ENCODE measurements at places on chromosomes 3 and 15.

DNA sequence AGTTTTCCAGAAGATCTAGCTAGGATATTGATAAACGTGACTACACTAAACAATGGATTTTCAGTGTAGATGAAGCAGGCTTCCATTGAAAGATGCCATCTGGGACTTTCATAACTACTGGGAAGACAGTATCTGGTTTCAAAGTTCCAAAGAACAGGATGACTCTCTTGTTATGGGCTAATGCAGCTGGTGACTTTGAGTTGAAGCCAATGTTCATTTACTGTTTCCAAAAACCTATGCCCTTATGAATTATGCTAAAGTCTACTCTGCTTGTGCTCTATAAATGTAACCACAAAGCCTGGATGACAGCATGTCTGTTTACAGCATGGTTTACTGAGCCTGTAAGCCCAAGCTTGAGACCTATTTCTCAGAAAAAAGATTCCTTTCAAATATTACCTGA lies 245.4 kb downstream of the GBE1 start:
- DNase-seq: no peak

DNA sequence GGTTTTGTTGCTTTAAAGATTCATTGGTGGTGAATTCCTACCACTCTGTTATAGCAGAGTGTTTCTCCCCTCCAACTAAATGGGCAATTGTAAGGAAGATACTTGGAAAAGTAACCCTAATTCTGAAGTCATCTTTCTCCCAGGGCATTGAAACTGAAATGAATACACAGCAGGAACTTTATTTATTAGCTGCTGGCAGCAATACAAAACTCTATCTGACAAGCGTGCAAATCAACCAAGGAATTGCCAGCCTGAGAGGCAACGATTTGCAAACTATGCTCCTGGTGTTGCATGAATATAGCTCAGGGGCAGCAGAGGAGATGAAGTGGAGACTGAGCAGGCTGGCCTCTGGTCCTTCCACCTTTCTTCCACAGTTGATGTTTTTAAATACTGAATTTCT lies 48.9 kb downstream of the CD200R1 start:
- DNase-seq: no peak

DNA sequence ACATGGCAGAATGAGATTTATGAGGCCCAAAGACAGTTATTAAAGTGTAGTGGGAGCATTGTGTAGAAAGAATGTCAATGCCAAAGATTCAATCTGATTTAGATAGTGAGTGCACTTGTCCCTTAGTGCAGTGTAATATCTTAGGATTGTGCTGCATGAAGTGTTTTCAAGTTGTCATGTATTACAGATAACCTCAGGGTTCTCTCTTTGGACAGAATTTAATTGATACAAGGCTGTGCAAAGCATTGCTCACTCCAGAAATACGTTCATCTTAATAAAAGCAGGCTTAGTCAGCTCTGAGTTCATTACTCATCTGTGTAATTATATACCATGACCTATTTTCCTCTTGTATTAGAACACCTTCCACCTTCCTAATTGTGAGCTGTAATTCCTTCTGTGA lies 16.0 kb upstream of the GPR171 start:
- DNase-seq: no peak

DNA sequence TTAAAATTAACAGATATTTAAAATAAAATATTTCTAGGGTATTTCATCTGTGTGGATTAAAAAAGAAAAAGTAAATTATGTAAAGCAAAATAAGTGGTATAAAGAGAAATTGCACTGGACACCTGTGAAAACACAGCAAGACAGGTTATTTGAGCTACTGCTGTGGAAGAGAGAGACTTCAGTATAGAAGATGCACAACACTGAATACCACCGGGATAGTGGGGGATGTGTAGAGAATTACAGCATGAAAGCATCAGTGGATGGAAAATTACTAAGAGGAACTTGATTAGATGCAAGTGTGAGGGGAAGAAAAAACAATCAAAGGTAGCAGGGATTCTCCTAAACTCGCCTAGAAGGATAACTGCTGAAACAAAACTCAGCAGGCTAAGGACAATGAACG lies 1242.5 kb upstream of the GBE1 start:
- no peak for DNase-seq

DNA sequence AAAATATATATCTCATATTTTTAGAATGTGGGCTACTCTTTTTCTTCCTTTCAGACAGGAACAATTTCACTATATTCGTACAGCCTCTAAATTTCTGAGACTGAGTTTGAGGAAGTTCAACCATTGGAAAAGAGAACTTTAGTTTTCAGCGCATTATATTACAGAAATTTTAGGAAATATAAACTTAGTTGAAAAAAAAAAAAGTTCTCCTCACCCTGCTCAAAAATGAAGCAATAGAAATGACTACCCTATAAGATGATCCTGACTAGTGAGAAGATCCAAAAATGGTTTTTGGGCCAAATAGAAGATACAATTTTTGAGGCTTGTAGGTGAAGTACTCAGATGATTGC lies 139.6 kb downstream of the MCTP2 start:
- no peak for DNase-seq

- DNase-seq: no peak
These were observed 14.3 kb downstream of the TPM1 start for GRCh38 chr15:63056829-63057228.

DNA sequence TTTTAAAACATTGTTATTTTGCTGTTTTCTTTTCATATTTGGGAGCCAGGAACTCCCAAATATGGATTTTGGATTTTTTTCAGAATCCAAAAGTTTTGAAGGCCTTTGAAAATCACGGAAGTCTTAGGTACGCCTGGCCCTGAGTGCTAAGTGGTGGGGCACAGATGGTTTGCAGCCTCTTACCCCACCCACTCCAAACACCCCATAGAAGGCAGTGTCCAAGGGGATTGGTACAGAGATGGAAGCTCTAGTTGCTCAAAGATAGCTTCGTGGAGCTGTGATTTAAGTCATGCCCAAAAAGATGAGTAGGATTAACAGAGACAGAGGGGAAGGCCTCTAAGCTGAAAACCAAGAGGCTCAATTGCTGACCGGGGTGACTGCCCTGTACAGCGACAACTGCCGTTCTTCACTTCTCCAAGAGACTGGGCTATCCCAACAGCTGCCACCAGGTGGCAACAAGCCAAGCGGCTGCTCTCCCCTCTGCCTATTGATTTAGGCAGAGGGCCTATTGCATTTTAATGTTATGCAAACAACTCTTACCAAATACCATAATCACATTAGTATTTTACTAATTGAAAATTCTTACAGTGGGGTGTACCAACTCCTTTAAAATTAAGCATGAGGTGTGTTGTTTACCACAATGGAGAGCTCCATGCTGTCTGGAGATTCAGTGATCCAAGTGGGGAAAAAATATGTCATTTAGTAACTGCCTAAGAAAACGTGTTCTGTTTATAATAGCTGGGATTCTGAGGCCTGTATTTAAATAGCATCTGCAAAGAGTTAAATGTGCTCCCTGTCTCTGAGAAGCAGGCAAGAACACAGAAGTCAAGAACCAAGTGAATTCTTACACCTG lies 64.0 kb upstream of the C15orf61 start:
- DNase-seq: peak; percentile 84

GRCh38 chr15:55770261-55770660 lies 27.3 kb upstream of the PRTG start:
- no peak for DNase-seq

GRCh38 chr15:85878828-85879225 lies 84.1 kb upstream of the KLHL25 start:
- no peak for DNase-seq

- no peak for DNase-seq
These were observed 135.5 kb downstream of the CNTN6 start for GRCh38 chr3:1228289-1228688.

GRCh38 chr15:67801142-67801541 lies 24.2 kb upstream of the SKOR1 start:
- no peak for DNase-seq

DNA sequence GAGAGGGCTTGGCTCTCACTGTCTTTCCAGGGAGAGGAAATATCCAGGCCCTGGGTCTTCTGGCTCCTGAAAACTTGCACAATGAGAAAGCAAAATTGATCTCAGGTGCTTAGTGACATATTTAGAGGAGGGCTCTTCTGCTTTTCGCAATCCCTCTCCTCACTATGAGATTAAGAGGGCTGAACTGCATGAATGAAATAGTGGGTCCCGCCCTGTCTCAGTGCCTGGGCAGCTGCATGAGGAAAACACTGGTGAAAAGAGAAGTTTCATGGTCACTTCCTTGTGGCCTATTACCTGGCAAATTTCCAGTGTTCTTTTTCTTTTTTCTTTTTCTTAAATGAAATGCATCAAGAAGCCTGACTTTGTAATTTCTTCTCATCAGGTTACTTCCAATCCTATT lies 73.5 kb downstream of the TRAK1 start:
- no peak for DNase-seq

GRCh38 chr15:60065951-60066350 lies 61.8 kb downstream of the FOXB1 start:
- DNase-seq: no peak

DNA sequence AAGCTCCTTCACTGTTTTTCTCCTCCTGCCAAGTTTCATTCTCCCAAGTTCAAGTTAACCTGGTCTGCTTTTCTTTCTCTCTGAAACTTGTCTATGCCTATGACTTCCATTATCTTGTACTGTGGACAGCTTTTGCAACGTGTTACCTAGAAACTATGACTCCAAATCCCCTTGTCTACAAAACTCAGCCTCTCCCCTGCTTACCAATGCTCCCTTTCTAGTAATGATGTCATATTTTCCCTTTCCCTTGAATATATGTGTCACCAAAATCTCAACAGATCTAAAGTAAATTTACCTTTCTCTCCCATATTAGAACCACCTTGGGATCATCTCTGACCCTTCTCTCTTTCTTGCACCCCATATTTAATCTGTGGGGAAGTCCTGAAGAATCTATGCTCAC lies 10.5 kb upstream of the ABHD2 start:
- no peak for DNase-seq

DNA sequence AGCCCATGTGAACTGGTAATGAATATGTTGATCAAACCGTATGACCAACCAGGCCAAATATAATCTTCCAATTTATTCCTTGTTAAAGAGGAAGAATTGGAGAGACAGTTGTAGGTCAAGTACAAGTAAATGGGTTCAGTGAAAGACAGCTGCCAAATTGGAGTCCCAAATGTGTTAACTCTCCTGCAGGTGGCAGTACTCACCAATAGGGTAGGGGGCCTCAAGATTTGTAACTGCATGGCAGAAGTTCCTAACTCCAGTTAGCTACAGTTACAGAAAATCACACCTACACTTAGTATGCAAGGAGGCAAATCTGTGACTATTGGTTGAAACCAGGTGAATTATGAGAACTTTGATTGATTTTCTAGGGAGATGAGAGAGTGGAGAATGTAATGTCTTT lies 278.0 kb downstream of the ZBBX start:
- no peak for DNase-seq

DNA sequence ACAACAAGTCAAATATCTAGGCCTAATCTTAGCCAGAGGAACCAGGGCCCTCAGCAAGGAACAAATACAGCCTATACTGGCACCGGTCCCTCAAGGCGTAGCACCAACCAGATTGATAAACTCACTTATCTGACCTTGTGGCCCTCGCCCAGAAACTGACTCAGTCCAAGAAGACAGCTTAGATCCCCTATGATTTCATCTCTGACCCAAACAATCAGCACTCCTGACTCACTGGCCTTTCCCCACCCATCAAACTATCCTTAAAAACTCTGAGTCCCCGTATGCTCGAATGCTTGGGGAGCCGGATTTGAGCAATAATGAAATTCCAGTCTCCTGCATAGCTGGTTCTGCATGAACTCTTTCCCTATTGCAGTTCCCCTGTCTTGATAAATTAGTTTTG lies 1.6 kb upstream of the SORD start:
- DNase-seq: no peak

All from activated naive CD8-positive, alpha-beta T cell treated with anti-CD3 and anti-CD28 coated beads, Interleukin-2, amount 10 ng/mL, durations not matched to agents 7 days and 5 days (primary cell).